ENCODE measurements at places on chromosomes 2 and 18.

GRCh38 chr2:220995581-220995980, 576.5 kb downstream of the EPHA4 start:
- DNase-seq: no peak

DNA sequence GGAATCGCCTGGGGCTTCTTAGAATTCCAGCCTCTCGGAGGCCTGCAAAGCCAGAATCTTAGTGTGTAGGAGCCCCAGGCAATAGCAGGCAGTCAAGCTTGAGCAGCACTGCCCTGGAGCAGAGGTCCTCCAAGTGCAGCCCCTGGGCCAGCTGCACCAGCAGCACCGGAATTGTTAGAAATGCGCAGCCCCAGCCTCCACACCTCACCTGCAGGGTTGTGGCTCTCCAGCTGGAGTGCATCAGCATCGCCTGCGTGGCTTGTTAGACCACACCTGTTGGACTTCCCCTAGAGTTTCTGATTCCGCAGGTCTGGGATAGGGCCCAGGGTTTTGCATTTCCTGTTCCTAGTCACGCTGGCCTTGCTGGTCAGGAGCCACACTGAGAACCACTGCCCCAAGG, 100.3 kb downstream of the ASAP2 start:
- no peak for DNase-seq

DNA sequence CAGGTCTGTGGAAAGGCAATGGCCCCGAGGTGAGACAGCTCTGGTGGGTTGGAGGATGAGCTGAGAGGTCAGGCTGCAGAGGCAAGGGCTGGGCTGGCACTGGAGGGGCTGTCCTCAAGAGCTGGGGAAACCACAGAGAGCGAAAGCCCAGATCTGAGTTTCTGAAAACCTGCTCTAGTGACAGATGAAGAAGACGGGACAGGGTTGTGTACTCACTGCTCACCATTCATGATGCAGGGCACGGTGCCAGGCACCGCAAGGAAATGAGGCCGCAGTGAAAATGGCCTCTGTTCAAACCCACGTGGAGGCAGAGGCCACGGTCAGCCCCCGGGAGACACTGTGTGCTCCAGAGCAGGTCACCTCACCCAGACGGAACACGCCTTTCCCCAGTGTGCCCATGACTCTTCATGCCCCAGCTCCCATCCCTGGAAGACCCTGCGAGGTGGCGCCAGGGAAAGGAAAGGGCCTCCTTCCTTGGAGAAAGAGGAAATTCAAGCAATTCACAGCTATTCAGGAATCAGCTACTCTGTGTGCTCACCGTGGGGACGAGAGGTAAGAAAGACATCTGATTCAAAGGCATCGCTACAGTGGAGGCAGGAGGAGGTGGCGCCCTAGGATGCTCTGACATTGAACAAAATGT, 24.3 kb upstream of the ID2 start:
- DNase-seq: no peak

DNA sequence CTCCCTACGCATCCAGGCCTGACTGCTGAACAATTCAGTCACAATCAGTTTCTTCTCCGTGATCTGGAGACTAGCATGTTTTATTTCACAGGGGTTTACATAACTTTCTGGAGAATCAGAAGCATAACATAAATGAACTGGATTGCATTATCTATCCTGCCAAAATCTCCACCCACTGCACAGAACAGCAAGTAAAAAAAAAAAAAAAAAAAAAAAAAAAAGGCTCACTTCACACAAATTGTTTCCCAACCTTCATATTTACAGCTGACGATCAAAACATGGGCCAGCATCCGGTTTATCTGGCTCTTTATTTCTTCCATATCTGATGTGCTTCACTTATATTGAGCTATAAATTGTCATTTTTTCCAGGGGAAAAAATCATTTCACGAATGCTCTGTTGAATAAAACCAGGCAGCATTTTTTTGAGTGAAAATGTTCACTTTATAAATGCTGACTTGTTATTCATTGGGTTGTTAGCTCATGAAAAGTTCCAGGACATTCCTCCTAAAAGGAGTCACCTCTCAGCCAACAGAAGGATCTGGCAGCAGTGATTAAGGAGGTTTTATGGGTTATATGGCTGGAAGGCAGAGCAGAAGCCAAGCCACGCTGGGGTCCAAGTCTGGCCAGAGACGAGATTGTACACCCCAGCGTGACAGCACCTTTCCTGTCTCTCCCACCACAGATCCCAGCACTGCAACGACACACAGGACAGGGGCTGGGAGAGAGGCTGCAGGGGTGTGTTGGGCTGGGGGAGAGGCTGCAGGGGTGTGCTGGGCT, 51.2 kb upstream of the GLI2 start:
- DNase-seq: no peak

DNA sequence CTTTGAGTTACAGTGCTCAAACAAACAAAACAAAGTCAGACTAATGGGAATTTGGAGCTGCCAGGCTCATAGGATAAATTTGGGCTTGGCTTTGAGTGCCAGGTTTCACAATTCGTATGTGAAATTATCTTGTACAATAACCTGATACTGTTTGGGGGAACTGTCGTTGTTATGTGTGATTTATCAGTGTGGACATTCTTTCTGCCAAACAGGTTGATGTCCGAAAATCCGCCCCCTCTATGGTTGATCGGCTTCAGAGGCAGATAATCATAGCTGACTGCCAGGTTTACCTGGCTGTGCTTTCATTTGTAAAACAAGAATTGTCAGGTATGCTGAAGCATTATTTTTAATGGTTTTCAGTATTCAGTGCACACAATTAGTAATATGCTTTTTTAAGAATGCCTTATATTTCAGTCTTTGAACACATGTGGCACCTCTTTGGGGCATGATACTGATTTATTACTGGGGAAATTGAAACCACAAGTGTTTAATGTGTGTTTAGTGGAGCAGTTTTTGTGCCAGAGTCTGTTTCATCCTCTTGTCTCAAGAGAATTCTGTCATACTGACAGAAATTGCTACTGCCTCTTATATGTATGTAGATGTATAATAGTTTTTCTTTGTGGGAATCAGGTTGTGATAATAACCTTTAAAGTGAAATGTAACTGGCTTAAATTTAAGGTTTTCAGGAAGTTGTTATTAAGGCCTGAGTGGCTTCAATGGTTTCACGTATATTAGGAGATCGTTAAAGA, 54.6 kb downstream of the TTC39C start:
- no peak for DNase-seq

GRCh38 chr2:144137705-144138428, 382.1 kb downstream of the ZEB2 start:
- no peak for DNase-seq

- DNase-seq: no peak
These were observed 52.7 kb upstream of the CYP1B1 start for GRCh38 chr2:38128653-38129052.

DNA sequence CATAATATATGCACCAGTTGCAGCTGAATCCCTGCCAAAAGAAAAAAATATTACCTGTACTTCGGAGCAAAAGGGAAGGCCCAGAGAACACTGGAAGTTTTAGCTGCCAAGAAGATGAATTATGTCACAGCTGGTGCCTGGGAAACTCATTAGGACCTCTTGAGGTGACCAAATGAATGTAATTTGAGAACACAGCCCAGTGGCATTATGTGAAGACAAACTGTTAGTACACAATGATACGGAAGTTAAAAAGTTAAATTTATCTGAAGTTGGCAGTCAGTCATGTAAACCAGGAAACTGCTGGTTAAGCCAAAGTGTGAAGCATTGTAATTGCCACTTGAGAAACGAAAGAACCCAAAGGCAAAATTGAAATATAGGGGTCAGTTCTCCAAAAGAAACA, 80.7 kb downstream of the EML4 start:
- no peak for DNase-seq
